ENCODE measurements at places on chromosomes 5 and 9.
A peak's percentile ranks its signal among the peaks of the same experiment; 100 is the strongest.

DNA sequence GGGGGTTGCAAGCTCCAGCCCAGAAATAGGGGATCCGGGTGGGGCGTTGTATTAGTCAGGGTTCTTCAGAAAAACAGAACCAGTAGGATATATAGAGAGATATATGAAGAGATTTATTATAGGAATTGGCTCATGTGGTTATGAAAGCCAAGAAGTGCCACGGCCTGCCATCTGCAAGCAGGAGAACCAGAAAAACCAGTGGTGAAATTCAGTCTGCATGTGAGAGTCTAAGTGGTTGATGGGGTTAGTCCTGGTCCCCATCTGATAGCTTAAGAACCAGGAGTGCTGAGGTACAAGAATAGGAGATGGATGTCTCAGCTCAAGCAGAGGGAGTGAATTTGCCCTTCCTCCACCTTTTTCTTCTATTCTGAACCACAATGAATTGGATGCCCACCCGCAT is 123.4 kb upstream of the APC start:
- no peak for DNase-seq
- H3K27ac ChIP-seq: no peak overlapping the region
- no peak overlapping the region for H3K4me3 ChIP-seq
- no peaks in the 10 kb centered on the region for H3K36me3 ChIP-seq
- peaks cover 11% of the 10 kb centered on the region for H3K27me3 ChIP-seq

GRCh38 chr9:2116073-2116472 is 100.9 kb downstream of the SMARCA2 start:
- peak overlapping the region; percentile 66 for H3K27ac ChIP-seq
- no peak for DNase-seq
- H3K4me1 ChIP-seq: no peaks in the 10 kb centered on the region
- H3K27me3 ChIP-seq: no peaks in the 10 kb centered on the region
- H3K36me3 ChIP-seq: no peaks in the 10 kb centered on the region
- no peak overlapping the region for H3K4me3 ChIP-seq

GRCh38 chr5:170451747-170452365 is 52.0 kb upstream of the KCNIP1 start:
- peaks cover 33% of the 10 kb centered on the region for H3K27me3 ChIP-seq
- no peak overlapping the region for H3K4me3 ChIP-seq
- no peaks in the 10 kb centered on the region for H3K4me1 ChIP-seq
- DNase-seq: no peak

- no peaks in the 10 kb centered on the region for H3K27me3 ChIP-seq
- peak overlapping the region; percentile 94 for H3K27ac ChIP-seq
- no peak for DNase-seq
- H3K4me1 ChIP-seq: peaks cover 45% of the 10 kb centered on the region
- H3K4me3 ChIP-seq: no peak overlapping the region
These were observed 165.3 kb downstream of the MAN2A1 start for GRCh38 chr5:109855056-109855455.

DNA sequence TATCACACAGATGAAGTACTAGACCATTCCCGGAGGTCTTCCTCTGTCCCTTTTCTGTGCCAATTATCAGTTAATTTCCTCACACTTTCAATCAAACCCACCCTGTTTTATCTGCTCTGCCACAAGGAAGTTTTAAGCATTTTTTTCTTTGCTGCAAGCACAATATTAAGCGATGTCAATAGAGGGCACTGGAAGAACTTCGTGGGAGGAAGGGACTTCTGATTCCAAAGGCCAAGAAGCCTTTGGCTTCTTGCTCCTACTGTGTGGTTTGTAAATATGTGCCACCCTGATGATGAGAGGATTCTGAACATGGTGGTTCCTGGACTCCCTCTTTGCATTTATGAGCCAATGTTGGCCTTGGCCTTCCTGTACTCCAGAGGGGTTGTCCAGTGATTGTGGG is 1712.5 kb upstream of the C9orf72 start:
- H3K27me3 ChIP-seq: no peaks in the 10 kb centered on the region
- no peak overlapping the region for H3K4me3 ChIP-seq
- no peaks in the 10 kb centered on the region for H3K36me3 ChIP-seq
- no peak overlapping the region for H3K27ac ChIP-seq

DNA sequence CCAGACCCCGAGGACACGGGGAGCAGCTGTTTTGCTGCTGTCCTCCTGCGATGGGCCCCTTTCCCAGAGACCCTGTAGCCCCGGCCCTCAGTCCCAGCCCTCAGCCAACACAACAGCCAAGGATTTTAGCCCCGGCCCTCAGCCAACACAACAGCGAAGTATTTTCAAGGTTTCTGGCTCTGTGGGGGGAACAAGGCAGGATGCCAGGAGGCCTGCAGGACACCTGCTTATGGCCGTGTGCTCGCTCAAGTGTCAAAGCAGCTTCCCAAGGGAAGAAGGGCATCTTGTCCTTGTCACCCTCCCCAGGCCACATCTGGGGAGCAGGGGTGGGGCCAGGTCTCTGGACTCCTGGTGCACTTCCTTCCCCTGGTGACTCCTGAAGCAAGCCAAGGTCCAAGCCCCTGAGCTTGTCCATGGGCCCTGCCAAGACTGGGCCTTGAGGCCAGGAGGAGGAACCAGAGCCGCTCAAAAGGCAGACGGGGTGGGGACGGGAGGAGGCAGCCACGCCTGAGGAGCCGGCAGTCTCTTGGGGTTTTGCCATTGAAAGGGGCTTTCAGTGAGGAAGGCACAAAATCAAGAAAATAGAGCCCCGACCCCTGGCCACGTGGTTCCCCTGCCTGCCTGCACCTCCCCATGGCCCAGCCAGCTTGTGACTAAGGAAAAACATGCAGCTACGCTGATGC is 10.8 kb downstream of the KCNT1 start:
- no peaks in the 10 kb centered on the region for H3K36me3 ChIP-seq
- H3K4me3 ChIP-seq: no peak overlapping the region
- H3K27me3 ChIP-seq: peaks cover 47% of the 10 kb centered on the region
- H3K27ac ChIP-seq: no peak overlapping the region
- DNase-seq: no peak
- H3K4me1 ChIP-seq: peaks cover 4% of the 10 kb centered on the region

DNA sequence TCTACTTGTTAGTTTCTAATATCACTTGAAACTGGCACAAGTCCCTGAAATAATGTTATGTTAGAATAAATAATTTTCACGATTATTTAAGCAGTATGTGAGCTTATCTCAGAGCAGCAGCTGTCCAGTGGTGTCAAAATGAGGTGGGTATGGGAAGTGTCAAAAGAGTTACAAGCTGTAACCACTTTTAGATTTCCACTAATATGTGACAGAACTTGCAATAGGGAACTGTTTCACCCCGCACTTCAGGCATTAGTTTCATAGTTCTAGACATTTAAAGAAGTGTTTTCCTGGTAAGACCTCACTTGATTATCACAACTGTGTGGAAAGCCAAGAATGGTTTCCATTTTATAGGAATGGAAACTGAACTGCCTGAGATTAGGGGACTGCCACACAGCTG is 2.9 kb upstream of the ISCA1 start:
- H3K4me3 ChIP-seq: no peak overlapping the region
- peak overlapping the region; percentile 67 for H3K27ac ChIP-seq
- peaks cover 23% of the 10 kb centered on the region for H3K4me1 ChIP-seq
- H3K27me3 ChIP-seq: no peaks in the 10 kb centered on the region
